ENCODE measurements at places on chromosomes 1 and 21.

DNA sequence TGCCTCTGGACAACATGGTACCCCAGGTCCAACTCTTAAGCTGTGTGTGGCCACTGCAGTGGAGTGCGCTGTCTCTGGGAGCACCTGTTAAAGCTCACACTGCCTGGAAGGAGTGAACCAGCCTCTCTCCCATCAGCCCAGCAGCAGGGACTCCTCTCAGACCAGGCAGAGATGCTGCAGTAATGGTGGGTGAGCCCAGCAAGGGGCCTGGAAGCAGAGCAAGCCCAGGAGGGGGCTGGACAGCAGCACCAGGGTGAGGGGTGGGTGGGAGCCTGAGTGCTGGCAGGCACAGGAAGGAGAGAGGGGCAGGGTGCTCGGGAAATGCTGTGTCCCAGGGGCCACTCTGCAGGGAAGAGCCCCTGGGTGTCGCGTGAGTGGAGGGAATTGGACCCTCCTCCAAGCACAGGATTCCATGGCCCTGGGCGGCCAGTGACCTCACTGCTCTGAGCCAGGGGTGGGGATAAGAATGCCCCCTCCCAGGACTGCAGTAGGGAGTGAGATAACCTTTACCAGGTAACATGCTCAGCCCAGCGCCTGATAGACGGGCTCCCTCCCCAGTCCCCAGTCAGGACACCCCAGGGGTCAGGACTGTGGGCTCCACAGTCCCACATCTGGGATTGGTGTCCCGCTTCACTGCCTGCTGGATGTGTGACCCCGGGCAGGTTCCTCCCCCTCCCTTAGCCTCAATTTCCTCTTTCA is 313.1 kb downstream of the MATN1 start:
- no peak for DNase-seq

- DNase-seq, result no peak
These were observed 39.0 kb downstream of the NDC1 start for GRCh38 chr1:53799141-53799540.

DNA sequence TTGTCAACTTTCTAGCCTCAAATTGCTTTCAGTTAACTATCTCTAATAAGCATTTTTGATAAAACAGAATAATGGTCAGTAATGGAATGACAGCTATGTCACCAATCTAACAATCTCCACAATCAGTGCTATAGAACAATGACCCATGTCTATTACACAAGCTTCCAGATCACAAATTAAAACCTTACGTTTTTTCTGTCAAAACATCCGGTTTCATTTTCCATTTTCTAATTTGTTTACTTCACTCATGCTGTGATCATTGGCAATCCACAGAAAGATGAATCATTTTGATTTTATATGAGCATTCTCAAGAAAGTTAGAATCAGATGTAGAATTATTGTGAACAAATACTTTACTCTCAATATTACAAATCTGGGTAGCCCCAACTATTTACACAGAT is 80.3 kb downstream of the KCNT2 start:
- DNase-seq, result no peak

DNA sequence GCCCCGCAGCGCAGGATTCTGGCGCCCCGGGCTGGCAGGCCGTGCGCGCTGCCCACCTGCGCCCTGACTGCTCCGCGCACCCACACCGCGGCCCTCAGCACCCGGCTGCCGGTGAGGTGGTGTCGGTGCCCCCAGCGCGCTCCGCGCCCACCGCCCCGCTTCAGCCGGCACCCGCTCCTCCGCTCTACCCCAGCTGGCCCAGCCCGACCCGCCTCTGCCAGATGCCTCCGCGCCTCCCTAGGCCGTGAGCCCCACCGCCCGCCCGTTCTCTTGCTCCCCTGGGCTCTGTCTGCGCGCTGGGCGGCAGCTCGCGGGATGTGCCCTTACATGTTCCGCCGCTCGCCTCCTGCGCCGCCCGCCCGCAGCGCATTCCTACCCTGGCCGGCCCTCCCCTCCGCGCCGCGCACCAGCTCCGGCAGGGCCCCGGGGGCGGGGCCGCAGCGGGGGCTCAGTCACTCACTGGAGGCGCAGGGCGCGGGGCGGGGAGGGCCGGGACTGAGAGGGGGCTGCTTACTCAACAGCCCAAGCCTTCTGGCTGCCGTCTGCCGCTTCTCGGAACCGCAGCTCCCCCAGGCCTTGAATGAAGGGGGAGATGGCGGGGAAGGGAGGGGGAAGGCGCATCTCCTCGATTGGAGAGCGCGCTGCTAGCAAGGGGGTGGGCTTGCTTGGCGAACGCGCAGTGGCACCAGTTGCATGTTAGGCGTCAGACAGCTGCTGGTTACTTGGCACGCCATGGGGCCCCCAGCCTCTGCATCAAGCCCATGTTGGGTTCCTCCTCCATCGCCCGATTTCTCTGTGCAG is at the start of gene PHLDA3:
Gene PHLDA3, minus strand, starts transcription at position 345 of the 801 bp plus-strand sequence. CDS start 402 bp downstream, outside the sequence.
- no peak for DNase-seq

DNA sequence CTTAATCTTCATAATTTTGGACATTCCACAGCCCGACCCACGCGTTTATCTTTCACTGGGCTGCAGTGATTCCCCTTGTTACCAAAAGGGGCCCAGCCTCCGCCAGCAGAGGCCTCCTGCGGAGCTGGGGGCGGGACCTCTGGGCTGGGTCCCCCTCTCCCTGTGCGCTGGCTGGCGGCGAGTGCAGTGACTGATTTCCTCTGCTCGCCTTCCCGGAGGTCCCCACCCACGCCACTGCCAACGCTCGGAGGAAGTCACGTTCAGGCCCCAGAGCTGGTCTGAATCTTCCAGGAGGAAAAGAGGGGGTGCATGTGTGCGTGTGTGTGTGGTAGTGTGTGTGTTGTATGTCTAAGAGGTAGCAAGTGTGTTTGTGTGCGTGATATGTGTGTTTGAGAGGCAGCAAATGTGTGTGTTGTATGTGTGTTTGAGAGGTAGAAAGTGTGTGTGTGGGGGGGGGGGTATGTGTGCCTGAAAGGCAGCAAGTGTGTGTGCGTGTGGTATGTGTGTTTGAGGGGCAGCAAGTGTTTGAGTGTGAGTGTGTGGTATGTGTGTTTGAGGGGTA is 35.0 kb upstream of the JAK1 start:
- peak; percentile 66 for DNase-seq

- DNase-seq, result peak; percentile 89
These were observed 62.7 kb downstream of the ADARB1 start for GRCh38 chr21:45136927-45137611.

GRCh38 chr21:20631633-20632032 is 366.6 kb upstream of the NCAM2 start:
- no peak for DNase-seq

GRCh38 chr1:18526436-18527275 is 45.9 kb downstream of the KLHDC7A start:
- no peak for DNase-seq

DNA sequence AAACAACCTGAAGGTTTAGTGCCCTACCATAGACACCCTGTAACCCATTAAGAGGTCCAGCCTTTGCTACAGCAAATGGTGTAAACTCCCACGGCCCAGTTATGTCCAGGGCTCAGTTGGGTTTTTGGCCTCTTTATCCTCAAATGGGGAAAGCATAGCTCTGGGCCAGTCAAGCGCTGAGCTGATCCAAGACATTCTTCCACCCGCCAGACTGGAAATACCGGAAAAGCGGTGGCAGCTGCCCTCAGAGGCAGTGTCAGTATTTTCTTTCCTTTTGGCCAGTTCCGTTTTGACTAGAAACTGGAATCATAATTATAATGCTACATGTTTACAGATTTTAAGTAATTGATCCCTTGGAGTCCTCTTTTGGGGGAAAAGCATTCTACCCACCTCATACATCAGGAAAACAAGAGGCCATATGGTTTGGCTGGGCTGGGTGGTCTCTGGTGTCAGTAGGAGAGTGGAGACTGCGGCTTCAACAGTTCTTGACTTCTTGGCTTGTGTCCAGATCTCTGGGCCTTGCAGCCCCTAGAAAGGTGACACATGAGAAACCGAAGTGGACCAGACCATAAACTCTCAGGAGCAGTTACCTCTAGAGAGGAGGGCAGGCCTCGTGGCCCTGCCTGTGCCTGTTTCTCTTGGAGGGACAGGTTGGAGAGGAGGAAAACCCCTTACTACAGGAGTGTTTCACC is 30.2 kb upstream of the CLDN14 start:
- DNase-seq, result no peak

- DNase-seq, result no peak
These were observed 26.2 kb downstream of the MAGI3 start for GRCh38 chr1:113416496-113416895.

DNA sequence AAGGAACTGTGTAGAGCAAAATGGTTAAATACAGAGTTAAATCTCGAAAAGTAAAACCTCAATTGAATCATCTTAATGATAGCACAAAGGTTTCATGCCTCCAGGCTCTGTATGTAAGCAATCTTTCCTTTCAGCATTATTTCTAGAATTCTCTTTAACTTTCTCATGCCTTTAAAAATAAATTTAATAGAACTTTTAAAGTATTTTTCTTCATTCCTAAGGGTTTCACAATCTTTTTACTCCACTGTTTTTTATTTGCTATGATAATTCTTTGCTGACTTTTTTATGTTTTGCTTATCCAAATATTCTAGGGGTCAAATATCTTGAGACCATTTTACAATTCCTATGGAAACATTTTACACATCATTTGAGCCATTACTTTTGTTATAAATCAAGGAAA is 288.0 kb downstream of the BACH1 start:
- DNase-seq, result no peak

DNA sequence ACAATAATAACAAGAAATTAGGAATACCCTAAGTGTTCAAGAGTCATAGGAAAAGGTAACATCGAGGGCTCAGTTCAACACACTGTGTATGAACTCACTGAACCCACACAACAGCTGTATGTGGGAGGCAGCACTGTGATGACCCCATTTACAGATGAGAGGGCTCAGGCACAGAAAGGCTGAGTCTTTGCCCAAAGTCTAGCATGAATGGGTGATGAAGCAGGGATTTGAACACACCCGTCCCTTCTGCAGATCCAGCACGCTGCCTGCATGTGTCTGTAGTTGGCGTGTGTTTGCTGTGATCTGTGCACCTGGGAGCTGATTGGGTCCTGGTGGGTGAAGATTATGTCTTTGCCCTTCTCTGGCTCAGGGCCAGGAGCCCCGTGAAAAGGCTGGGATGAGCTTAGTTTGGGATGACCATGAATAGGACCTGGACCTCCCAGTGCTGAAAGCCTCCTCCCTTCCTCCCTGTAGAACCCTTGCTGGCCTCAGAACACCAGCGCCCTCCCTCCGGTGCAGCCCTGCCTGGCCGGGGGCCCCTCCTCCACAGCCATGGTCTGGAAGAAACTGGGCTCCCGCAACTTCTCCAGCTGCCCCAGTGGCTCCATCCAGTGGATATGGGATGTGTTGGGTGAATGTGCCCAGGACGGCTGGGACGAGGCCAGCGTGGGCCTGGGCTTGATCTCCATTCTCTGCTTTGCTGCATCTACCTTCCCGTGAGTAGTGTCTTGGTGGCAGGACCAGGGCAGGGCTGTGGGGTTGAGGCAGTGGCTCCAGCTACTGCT is 5.2 kb downstream of the SLC66A1 start:
- DNase-seq, result no peak

GRCh38 chr1:230641900-230642262 is 400 bp upstream of the COG2 start:
- no peak for DNase-seq

DNA sequence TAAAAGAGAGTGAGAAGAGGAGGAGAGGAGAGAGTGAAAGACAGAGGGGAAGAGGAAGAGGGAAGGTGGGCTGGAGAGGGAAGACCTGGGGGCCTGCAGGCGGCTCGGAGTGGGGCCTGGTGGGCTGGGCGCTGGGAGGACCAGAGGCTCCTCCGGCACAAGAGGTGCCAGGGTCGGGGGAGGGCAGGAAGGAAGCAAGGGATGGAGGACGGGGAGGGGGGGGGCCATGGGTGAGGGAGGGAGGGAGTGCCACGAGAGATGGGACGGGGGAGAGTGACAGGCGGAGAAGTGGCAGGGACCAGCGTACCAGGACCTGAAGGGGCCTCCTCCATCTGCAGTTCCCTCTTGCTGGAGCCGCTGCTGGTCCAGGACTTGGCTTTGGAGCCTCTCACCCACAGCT is 87.7 kb downstream of the CASZ1 start:
- DNase-seq, result no peak

DNA sequence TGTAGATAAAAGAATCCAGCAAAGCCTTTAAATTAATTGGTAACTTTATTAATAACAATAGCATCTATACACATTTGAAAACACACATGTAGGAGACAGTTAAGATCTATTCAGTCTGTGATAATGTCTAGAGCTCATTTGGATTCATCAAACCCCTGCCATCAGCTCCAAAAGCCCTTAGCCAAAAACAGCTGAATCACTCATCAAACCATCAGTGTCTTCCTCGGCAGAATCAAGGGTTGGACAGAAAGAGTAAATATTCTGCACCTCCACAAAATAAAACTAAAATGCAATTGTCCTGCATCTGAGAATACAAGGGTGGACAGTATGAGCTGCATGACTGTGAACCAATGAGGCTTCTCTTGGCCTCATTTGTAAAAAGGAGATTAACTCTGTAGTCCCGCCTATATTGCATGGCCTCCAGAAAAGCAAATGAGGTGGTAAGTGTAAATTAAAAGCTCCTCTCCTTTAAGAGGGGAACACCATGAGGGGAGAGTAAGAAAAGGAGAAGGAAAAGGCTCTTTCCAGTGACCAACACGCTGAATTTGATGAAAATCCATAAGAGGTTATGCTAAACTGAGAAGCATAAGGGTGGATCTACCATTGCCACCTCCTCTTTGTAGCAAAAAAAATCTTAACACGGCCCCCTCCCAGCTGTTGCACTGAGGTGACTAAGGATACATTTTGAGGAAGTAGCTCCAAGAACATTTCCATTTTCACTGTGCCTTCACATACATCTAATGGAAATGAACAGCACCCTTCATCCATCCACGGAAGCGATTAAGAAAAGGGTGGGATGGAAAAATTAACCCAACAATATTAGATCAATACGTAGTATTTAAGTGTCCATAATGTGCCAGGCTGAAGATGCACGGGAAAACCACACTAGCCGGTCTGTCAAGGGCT is 14.7 kb upstream of the BOLA1 start:
- peak; percentile 28 for DNase-seq

DNA sequence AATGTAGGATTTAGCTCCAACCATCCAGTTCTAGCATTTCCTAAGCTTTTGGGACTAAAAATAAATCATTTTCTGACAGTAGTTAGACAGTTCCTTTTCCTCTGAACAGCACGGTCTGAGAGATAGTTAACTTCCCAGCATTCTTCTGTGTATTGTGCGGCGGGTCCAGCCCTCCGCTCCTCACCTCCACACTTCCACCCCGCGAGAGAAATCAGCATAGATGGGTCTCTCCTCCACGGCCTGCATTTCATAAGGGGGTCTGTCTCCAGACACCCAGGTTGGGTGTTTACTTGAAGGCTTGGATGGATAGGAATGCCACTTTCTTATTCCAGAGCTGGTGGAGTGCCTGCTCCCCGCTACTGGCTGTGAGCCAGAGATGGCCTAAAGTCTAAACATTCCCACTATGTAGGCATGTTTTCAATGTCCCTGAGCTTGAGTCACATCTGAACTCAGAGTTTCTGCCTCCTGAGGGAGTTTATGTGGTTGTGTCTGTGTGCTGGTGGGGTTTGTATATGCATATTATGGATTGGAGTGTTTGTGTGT is 38.0 kb upstream of the PPP2R5A start:
- DNase-seq, result peak; percentile 53

Data from K562 (cell line).